Hematopoietic multipotent progenitor cell treated with erythropoietin and hydrocortisone succinate and interleukin-3 and kit ligand, for 17 days (in vitro differentiated cells): ENCODE measurements at places on chromosomes 7 and 10.

- DNase-seq = no peak
Measured at GRCh38 chr7:26060733-26061677, 91.0 kb upstream of the NFE2L3 start.

DNA sequence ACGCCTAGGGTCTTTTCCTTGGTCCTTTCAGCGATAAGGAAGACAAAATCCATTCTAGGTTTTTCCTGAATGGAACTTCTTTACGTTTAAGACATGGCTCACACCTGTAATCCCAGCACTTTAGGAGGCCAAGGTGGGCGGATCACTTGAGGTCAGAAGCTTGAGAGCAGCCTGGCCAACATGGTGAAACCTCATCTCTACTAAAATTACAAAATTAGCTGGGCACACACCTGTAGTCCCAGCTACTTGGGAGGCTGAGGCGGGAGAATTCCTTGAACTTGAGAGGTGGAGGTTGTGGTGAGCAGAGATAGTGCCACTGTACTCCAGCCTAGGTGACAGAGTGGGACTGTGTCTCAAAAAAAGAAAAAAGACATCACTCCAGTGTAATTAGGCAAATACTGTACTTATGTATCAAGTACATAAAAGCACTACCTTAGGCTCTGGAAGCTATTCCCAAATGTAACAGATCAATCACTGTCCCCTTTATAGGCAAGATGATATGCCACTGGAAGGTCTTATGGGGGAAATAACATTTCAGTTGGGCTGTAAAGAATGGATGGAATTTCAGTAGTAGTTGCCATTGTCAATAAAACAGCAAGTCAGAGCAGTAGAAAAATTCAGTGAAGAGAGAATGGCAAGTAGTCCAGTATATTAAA, 5.7 kb downstream of the STK17A start:
- DNase-seq = no peak

GRCh38 chr7:25807086-25807611, 344.8 kb upstream of the NFE2L3 start:
- DNase-seq = no peak

- DNase-seq = no peak
Measured at GRCh38 chr10:122072491-122072890, 83.5 kb downstream of the TACC2 start.

GRCh38 chr10:103111918-103112877, 80.9 kb downstream of the NT5C2 start:
- no peak for DNase-seq
